CD4-positive, alpha-beta T cell treated with Interleukin-12 subunit alpha and Interleukin-12 subunit beta, for 1 hour (primary cell): ENCODE measurements at places on chromosomes 4 and X.

DNA sequence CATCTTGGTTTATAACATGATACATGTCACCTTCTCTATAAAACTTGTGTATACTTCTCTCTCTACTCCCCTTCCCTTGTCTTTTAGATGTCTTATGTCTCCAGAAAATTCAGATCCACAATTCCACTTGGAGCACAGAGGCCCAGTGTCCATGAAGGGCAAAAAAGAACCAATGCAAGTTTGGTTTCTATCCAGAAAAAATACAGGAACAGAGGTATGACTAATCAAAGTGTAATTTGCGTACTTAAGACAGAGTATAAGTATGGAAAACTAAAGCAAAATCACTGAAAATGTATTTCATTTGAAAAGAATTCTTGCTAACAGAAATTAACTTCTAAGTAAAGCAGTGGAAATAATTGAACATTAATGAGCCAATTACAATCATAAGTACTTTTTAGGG lies 46.2 kb downstream of the GUCY1B1 start:
- DNase-seq, result no peak

DNA sequence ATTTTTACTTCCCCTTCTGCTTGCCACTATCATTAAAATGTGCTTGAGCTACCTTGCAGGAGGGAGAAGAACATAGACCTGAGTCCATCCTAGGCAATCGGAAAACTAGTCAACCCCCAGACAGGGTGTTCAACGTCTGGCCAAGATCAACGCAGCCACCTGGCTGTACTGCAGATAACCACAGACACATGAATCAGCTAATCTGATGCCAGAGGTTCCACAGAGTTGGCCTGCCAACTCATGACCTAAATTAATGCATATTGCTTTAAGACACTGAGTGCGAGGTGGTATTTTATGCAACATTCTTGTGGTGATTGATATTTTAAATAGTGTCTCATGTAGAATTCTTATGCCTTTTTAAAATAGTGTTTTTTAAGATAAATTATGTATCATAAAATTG lies 1283.8 kb upstream of the PABPC4L start:
- no peak for DNase-seq

DNA sequence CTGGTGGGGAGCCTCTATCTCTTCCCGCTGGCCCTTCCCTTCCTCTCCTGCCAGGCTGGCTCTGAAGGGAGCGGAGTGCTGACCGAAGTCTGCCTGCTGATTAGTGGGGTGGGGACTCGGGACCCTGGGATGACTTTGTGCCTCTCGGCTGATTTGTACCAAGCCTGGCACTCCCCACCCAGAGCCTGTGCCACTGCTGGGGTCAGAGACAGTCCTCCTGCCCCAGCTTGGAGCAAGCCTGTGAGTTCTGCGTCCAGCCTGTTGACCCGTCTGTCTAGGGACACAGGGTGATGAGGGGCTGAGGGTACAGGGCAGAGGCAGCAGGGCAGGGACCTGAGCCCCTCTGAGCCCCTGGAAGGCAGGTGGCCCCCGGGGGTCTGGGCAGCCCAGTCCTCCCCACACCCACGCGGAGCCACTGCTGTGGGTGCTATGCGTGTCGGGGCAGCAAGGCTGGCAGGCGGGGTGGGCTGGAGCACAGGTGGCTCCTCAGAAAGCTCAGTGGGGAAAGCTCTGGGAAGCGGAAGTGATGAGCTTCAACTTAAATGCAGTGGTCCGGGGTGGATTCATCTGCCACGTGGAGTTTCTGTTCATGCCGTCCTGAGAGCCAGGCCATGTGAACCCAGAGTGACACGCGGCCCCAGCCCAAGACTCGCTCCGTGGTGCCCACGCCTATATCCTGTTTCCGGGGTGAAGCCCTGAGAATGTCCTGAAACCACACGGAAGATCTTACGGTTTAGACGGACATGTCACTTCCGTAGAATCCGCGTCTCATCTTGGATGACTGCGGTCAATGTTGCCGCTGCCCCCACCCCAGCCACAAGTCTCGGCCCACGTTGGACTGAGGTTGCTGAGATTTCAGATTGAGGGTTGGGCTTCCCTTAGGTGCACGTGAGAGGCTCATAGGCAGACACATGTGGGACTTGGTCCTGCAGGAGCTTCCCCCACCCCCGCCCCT lies 21.1 kb upstream of the UVSSA start:
- no peak for DNase-seq

- no peak for DNase-seq
These were observed 86.4 kb downstream of the ANAPC10 start for GRCh38 chr4:145011636-145012035.

GRCh38 chr4:184693056-184693455 lies 40.8 kb downstream of the CENPU start:
- no peak for DNase-seq

DNA sequence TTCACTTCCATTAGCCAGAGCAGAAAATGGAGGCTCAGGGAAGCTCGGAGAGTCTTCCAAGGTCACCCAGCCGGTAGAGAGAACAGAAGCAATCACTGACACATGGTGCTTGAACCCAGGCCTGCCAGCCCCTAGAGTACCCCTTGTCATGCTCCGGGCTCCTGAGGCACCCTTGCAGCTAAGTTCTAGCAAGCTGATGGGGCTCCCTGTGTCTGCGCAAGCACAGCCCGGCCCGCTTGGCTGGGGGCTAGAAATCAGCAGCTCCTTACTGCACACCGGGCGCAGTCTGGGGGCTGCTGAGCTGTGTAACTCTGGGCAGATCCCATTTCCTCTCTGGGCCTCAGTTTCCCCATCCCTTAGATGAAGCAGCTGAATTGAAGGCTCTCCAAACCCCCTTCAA lies 102.1 kb upstream of the PSAPL1 start:
- no peak for DNase-seq

- no peak for DNase-seq
These were observed 577.2 kb upstream of the AADAT start for GRCh38 chr4:170666909-170667308.

DNA sequence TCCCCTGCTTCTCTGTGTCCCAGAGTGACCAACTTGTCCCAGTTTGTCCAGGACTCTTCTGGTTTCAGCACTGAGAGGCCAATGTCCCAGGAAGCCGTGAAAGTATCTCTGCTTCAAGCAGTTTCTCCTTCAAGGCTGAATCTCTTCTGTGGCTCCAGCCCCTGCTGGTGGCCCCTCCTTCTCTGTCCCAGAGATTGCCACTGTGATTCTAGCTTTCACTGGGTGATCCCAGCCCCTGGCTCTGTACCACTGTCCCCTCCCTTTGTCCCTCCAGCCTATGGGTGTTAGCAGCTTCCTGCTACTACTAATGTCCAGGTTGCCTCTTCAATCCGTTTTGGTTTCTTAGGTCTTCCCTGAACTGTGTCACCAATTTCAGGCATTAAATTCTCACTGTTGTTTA lies 70.5 kb downstream of the SOX3 start:
- no peak for DNase-seq

DNA sequence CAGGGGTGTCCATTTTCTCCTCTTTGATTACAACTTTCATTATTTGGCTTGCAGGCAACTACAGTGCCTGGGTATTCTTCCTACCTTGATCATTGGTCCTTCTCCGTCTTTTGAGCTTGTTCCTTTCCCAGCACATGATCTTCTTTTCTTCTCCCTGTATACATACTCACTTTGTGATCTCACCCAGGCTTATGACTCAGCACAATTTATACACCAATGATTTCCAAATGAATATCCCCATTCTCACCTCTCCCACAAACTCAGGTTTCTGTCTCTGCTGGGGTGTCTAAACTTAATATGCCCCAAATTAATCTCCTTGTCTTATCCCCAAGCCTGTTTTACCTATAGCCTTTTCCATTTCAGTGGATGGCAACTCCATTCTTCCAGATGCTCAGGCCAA lies 19.5 kb upstream of the C4orf54 start:
- no peak for DNase-seq

- DNase-seq, result no peak
These were observed 30.2 kb upstream of the NDST3 start for GRCh38 chr4:118004088-118004487.

DNA sequence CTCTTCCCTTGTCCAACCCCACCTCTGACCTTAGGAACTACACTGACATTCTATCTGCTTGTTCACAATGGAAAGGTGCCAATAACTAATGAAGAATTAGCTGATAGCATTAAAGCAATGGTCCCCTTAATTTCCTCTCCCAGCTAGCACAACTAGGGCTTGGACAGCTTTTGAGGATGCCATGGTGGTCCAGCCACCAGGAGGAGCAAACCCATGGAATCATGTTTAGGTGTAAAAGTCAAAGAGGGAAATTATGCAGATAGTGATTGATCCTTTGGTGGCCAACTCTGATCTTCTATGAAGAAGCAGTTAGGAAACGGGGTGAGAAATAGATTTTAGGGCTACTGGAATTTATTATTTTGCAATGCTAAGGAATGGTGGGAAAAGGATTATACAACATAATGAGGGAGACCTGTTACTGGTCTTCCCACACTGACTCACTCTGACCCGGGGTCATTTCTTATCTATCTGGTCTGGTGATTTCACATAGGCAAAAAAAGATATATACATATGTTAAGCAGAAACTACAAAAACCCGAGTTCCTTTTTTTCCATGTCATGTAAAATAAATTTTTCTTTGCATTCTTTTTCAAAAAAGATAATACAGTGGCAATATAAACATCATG lies 45.8 kb upstream of the FBXW7 start:
- DNase-seq, result no peak

DNA sequence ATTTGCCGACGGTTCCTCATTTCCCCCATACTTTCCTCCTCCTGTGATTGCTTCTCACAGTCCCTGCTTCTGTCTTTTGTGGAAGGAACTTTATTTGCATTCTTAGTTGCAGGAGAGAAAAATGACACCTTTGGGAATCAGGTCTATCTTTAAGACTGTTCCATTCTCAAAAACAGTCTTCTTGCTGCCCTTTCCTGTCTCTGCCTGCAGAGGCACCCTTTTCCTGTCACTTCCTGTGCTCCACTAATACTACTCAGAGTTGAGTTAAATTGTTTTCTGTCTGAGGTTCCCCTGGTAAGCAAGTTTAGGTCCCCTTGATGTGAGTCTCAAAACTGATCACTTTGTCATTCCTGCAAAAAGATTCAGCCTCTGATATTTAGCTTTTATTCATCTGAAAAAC lies 208.8 kb upstream of the CLNK start:
- DNase-seq, result no peak

DNA sequence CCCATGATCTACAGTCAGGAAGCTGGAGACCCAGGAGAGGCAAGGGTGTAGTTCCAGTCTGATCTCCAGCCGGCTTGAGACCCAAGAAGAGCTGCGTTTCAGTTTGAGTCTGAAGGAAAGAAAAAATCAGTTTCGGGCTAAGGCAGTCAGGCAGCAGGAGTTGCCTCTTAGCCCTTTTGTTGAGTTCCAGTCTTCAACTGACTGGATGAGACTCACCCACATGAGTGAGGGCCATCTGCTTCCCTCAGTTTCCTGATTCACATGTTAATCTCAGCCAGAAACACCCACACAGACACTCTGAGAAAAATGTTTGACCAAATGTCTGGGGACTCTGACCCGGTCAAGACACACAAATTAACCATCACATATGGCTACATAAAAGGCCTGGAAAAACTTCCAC lies 73.6 kb upstream of the ELOVL6 start:
- no peak for DNase-seq

- DNase-seq, result no peak
These were observed 110.3 kb upstream of the PDE5A start for GRCh38 chr4:119738901-119739300.

DNA sequence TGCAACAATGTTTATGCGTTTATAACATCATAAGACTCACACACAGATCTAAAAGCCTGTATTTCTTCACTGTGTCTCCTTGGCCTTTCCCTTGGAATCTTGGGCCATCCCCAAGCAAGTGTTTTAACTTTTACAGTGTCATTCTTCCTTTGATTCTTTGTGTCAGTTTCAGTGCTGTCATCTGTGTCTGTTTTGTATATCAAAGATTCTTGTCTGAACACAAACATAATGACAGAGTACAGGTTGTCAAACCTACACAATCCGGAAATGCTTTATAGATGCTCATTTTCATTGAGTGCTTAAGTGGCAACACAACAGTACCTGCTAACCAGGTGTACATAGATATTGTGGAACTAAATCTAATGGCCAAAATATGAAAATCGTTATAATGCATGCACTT lies 1500.0 kb downstream of the TECRL start:
- DNase-seq, result no peak

- no peak for DNase-seq
These were observed 5.4 kb downstream of the SCARB2 start for GRCh38 chr4:76208005-76208765.

GRCh38 chrX:143661286-143661685 lies 25.4 kb upstream of the SLITRK4 start:
- DNase-seq, result no peak

- DNase-seq, result no peak
These were observed 134.2 kb downstream of the SPOCK3 start for GRCh38 chr4:167100120-167100519.

GRCh38 chr4:142532054-142532453 lies 314.0 kb downstream of the INPP4B start:
- no peak for DNase-seq

- no peak for DNase-seq
These were observed 40.6 kb downstream of the ARHGAP10 start for GRCh38 chr4:147772459-147772969.

GRCh38 chr4:89788206-89789072 lies 48.5 kb downstream of the SNCA start:
- DNase-seq, result no peak

- DNase-seq, result no peak
These were observed 55.0 kb upstream of the PACRGL start for GRCh38 chr4:20645236-20645635.

GRCh38 chr4:7381890-7382633 lies 52.7 kb downstream of the PSAPL1 start:
- DNase-seq, result no peak

DNA sequence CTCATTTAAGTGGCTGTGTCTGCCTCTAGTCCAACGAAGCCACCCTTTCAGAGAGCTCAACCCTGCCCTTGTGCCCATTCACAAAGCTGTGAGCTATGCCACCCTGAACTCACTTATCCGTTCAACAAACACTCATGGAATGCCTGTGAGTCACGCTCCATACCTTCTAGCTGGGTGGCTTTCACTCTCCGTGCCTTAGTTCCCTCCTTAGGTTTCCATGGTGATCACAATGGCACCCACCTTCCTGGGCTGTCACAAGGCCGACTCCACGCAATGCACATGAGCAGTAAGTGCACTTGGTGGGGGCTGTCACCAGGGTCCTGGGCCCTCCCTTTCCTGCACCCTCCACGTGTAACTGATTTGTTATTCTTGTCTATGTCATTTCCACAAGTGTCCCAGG lies 37.2 kb upstream of the PPP2R2C start:
- no peak for DNase-seq

DNA sequence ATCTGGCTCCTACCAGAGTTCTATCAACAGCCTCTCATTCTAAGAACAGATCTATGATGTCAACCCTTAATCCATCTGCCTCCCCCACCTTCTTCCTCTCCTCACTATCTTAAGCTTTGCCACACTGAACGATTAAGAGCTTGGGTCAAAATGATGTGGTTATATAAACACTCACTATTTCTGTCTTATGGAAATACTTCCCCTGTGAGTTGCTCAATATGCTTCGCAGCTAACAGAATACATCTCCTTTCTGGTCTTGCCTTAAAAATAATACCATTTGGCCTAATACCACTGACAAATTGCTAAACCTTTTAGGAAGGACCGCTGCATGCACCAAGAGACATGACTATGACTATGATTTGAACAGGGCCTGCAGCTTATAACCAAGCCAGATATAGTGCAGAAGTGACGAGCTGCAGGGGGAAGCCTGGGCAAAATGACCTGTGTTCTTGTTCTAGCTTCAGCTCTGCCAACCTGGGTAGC lies 130.9 kb downstream of the RNF150 start:
- DNase-seq, result no peak
